Germinal center (tissue), 1 donor: ENCODE measurements at places on chromosomes 4 and X.

- DNase-seq: no peak
Observed at GRCh38 chrX:53160297-53160983, 64.6 kb downstream of the KDM5C start.

- no peak for DNase-seq
Observed at GRCh38 chrX:106894978-106895452, 8.1 kb downstream of the RIPPLY1 start.

DNA sequence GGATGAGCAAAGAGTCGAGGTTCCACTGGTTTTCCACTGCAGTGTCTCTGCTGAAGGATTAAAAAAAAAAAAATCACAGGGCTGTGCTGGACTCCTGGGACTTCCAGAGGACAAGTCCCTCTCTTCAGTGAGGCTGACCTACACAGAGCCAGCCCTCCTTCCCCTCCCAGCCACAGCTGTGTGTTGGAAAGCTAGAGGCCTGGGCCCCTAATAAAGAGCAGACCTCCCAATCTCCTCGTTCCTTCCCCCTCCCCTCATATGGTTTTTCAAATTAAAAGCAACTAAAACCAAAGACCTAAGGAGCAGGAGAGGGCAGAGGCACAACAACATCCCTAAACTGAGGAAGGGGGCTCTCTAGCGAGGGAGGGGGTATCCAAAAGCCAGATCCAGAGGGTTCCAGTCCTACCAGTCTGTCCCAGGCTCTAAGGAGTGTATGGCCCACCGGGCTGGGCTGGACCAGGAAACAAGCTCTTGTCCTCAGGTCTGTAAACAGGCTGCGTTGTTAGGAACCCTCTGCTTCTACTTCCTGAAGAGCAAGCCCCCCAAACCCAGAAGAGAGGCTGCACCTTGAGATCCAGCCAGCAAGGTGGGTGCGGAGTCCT lies 4.0 kb upstream of the PDGFRA start:
- DNase-seq: no peak

DNA sequence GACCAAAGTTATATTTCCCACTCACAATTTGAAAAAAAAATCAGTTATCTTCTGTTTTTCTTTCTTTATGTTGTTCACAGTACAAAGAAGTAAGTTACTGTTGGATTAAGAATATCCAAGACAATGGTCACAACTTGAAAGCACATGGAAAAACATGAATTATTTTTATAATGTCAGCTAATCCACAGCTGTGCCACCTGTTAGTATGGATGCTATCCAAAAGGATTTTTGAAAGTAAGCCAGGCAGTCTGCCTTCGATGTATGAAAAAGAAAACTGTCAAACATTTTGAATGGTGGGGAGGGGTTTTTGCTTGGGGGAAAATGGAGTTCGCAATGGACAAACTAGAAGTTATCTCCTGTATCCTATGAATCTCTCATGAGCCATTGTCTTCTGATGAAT lies 6.2 kb downstream of the GPM6A start:
- DNase-seq: no peak

DNA sequence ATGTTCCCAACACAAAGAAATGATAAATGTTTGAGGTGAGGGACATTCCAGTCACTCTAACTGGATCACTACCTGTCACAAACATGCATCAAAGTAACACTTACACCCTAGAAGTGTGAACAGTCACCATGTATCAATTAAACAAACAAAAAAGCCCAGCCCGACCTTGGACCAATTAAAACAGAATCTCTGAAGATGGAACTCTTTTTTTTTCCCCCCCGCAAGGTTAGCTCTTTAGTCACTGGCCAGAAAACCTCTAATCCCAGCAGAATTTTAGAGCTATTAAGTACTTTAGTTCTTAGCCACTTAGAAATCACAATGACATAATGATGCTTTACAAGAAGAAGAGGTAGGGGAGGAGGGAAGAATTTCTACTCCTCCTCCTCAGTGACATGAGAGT lies 154.5 kb downstream of the PALLD start:
- DNase-seq: no peak

- DNase-seq: no peak
Observed at GRCh38 chr4:94506822-94507221, 55.1 kb downstream of the PDLIM5 start.

DNA sequence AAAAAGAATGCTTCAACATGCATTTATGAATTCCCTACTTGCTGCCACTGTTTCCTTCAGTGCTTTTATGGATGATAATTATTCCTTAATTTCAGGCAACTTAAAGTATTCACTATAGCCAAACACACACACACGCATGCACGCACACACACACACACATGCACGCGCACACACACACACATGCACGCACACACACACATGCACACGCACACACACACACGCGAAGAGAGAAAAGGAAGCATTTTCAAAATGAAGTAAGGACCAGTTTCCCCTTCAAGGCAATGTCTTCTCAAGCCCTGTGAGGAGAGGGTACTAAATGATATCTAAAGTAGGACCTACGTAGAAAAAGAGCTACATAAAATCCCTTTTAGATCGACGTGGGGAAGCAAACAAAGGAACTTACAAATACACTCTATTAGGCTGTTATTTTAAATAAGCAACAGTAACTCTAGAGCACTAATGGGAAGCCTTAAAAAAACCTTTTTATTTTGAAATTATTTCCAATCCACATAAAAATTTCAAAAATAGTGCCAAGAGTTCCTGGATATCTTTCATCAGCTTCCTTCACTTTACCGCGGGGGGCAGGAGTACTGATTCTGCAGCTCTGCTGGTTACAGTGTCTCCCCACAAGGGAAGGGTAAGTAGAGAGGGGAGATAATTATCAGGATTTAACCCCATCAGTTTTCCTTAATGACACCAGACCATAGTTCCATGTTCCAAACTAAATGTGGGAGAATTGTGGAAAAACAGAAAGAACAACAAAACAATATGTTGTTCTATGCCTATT lies 13.7 kb downstream of the IRF2 start:
- no peak for DNase-seq

DNA sequence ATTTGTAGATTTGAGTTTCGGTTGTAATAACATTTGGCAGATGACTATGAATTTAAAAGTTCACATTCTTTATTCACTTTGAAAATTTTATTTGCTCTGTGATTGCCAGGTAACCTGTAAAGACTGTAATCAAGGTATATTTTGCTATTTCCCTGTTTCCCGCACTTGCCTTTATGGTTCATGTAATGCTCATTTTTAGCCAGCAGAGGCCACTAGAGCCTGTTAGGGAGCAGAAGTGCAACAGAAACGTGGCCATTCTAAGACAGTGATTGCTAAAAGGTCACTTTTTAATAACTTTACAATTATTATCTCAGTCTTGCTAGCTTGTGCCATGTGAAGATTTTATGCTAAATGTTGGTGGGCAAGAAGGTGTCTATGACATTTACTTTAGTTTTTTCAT lies 12.4 kb downstream of the YIPF6 start:
- DNase-seq: peak; percentile 12

DNA sequence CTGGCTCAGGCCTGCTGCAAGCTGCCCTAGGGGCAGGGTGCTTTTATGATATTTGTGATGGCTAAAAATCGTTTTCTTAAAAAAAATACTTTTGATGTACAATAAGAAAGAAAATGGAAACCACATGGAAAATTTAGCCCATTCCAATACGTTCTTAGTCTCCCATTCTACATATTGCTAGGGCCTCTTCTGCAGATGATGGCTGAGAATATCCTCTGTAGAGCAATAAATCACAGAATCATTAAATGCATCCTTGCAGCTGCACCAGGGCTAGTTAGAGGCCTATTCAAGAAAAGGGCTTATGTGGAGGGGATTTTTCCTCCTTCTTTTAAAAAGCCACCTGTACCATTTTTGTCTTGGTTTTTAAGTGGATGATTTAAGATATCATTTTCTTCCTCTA lies 97.6 kb upstream of the C1GALT1C1 start:
- DNase-seq: no peak

GRCh38 chr4:181475359-181475758 lies 767.8 kb upstream of the TENM3 start:
- DNase-seq: no peak

- DNase-seq: no peak
Observed at GRCh38 chr4:91936311-91936710, 367.5 kb upstream of the GRID2 start.

GRCh38 chrX:101619364-101619763 lies 1.6 kb upstream of the ARMCX6 start:
- no peak for DNase-seq

DNA sequence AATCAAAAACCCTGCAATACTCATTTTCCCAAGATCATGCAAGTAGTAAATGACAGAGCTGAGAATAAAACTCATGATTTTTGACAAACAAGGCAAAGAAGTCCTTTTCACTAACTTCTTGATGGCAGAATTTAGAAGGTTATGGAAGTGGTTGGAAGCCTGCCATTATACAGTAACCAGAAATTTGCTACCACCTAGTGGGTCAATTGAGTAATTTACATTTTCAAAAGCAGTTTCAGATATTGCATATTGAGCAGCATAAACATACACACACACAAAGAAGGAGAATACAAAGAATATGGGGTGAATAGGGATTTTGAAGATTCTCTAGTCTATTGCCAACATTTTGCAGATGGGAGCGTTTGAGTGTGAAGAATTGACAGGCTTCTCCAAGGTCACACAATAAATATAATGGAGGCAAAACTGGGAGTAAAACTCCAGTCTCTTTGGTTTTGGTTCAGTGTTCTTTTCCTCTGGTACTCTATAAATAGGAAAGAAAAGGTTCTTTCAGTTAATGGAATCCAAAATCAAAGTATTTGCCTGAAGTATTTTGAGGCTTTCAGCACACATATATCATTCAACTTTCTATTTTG lies 70.2 kb downstream of the GC start:
- no peak for DNase-seq

DNA sequence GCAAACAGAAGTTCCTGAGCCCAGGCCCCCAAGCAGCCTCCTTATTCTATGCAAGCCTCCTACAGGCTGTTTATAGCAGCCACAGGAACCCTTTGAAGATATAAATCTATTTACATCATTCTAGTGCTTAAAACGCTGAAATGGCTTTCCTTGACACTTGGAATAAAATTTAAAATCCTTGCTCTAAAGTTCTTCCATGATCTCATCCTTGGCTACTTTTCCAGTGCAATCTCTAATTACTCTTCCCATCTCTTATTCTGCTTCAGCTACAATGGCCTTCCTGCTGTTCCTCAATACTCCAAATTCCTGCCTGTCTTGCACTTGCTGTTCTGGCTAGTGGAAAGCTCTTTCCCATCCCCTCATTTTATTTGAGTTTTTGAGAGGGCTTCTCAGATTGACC lies 634.2 kb upstream of the NR3C2 start:
- DNase-seq: no peak

- no peak for DNase-seq
Observed at GRCh38 chr4:10296730-10297129, 160.5 kb downstream of the ZNF518B start.

GRCh38 chrX:27964432-27964831 lies 16.8 kb downstream of the DCAF8L1 start:
- DNase-seq: no peak
